Left forelimb (tissue), 1 donor: ENCODE measurements at places on chromosomes 5 and 9.

DNA sequence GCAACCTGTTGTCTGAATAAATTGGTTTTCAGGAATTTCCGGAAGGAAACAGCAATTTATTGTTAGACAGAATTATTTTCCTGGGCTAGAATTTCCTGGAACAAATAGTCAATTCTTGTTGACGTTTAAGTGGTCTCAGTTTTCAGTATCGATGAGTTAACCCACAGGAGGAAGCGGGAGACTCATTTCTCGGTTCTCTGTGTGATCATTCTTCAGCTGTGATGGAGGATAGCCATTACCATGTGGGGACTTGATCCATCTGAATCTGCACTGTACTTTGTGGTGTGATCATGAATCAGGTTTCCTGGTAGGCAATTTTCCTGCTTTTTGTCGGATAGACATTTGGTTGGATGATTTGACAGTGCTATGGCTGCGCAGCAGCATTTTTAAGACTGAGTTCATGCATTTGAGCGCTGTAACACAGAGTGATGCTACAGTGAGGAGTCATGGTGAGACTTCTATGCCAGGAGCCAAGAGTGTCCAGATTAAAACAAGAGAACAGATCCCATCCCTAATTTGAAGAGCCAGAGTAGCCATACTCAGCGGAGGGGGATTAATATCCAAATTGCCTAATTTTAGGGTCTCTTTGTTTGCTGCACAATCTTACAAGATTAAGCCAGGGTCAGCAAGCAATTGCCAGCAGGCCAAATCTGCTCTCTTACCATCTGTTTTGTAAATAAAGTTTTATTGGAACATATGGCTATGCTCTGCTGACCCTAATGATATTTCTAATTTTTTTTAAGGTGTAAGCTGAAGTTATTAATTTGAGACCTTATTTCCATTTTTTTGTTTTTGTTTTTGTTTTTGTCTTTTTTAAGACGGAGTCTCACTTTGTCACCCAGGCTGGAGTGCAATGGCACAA lies 355.9 kb downstream of the RAB3C start:
- DNase-seq, result no peak

DNA sequence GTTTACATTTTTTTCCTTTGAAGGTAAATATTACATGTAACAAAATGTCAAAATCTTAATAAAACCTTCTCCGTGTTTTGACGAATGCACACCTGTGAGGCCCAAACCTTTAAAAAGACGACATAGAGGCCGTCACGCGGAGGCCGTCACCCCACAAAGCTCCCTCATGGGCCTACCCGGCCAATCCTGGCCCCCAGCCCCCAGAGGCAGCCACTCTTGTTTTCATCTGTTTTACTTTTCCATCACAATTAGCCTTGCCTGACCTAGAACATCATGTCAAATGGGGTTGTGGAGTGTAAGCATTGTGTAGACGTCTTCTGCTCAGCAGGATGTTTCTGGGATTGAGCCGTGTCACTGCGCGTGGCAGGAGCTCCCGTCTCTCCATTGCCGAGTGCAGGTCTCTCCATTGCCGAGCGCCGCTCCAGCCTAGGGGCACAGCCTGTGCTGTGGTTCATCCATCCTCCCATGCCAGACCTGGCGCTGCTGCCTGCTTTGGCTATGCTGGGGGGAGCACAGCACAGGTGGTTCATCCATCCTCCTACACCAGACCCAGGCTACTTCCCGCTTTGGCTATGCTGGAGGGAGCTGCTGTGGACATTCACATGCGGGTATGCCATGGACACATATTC lies 52.2 kb upstream of the IRX4 start:
- no peak for DNase-seq

DNA sequence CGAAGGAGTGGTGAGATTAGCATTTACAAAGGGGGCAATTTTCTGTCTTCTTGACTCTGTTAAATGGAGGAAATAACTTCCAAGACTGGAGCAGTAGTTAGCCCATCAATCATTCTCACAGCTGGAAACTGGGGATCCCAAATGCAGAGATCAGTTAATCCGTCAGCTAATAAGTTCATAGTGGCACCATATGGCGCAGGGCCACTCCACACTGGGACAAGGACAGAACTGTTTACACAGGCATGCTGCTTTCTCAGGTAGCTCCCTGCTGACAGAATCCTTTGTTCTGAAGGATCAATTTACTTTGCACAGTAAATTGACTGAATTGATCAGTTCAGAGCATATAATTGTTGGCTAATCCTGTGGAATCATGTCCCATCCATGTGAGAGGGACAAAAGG lies 395.7 kb downstream of the TMEM161B start:
- no peak for DNase-seq

GRCh38 chr9:13166996-13167395 lies 112.5 kb downstream of the MPDZ start:
- no peak for DNase-seq

DNA sequence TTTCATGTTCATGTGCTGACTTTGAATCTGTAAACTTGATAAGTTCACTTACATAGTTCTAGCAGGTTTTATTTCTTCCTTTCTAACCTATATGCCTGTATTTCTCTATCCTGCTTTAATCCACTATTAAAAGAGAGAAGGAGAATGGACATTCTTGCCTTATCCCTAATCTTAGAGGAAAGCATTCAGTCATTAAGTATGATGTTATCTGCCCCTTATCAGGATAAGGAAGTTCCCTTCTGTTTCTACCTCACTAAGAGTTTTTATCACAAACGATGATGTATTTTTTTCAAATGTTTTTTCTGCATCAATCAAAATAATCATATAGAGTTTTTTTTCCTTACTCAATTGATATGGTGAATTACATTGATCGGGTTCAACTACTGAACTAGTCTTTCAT lies 33.1 kb downstream of the DRD1 start:
- DNase-seq, result no peak

DNA sequence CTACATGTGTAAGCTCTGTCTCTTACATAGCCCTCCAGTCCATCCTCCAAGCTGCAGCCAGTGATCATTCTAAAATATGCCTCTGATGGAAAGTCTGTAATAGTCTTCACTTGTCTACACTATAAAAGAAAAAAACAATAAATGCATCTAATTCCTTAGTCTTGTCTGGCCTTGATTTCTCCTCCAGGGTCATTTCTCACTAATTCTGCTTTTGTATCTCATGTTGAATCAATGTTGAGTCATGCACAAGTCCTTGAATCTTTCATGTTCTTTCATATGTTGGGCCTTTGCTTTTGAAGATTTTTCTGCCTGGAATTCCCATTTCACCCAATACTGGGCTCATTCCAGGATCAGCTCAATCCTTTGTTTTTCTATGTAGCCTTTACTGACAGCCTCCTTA lies 121.1 kb upstream of the TRIM32 start:
- no peak for DNase-seq

- DNase-seq, result no peak
Measured at GRCh38 chr5:62371409-62371808, 32.3 kb downstream of the DIMT1 start.

- DNase-seq, result no peak
Measured at GRCh38 chr5:102998224-102998623, 121.7 kb downstream of the GIN1 start.
